ENCODE measurements at places on chromosomes 2 and 18. TPM values are rescaled to one million over a fixed set of nuclear protein-coding genes. Genes with fewer than 3 reads are reported as not detected.

Gene EN1
- polyA plus RNA-seq: not detected

- DNase-seq: peak; percentile 58
Observed at GRCh38 chr18:24491927-24492834, 31.7 kb downstream of the HRH4 start.

GRCh38 chr2:17877811-17878280 lies 621 bp upstream of the KCNS3 start:
- DNase-seq: no peak

Gene PAX3
- not detected for polyA plus RNA-seq

Gene CTNNA2
- 4.1 TPM for polyA plus RNA-seq

DNA sequence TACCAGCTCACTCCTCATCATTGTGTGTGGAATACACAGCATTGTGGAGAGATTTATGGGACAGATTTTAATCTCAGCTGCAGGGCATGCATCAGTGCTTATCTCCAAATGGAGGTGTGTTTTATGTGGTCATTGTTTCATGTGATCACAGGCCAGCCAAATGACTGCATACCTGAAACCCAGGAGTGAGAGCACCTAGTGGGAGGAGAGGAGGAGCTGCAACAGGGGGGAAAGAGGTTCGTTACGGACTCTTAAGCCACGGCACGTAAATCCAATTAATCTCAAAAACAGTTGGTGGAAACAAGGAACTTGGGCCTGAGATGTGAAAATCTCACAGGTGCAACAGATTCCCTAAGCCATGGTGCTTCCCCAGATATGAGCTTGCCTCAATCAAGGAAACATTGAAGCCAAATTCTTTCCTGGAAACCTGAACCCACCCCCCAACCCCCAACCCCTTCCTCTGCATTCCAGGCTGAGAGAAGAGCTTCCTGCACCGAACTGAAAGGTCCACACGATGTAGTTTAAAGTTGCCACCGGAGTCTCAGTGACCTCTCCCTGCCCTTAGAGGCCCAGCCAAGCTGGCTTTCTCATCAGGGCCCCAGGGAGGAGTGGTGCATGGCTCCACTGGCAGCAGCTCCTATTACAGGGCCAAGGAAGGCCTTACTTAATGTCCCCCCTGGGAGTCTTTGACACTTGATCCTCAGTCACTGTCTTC lies 167.4 kb downstream of the C1D start:
- peak; percentile 69 for DNase-seq

DNA sequence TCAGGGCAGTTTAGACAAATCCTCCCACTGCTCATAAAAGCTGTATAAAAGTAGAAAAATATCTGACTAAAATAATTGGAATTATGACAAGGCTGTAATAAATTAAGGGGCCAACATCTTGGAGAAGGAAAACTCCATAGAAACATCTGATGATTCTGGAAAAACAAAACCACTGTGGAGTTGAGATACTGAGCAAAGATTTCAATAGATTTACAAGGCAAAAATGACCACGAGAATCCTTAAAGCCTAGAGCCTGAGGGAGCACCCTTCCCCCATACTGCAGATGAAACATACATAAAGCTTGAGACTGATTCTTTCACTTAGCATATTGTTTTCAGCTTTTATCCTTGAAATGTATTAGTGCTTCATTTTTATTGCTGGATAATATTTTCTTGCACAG lies 286.4 kb upstream of the MMADHC start:
- no peak for DNase-seq

GRCh38 chr2:121777699-121778058 lies 22.2 kb downstream of the TSN start:
- no peak for DNase-seq

Gene SIGLEC15
- 0.40 TPM for polyA plus RNA-seq

DNA sequence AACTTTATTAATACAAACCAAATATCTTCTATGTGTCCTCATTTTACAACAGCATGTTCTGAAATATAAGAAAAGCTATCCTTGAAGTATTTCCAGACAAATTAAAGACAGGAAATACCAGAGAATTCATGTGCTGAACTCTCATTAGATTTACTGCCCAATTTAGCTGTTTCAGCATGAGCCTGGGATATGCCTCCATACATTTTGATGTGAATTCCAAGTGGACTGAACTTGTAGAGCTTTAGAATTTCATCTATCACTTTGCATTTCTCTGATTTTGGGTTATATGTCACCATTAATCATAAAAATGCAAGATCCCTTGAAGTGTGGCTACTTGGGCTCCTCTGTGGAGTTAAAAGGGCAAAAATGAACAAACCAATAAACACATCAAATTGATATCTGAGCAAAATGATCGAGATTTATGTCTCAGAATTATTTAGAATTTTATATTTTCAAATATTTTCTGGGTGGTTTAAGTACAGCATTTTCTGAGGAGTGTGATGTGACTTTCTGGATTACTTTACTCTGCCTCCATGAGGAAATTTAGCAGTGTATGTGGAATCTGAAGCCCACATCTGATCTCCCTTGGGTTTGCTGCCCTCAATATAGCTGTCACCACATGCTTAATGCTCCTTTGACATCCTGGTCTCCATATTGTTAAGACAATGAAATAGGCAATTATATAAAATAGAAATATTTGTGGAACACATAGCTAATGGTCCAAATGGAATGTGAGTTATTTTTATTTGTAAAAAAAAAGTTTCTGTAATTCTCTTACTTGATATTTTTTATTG lies 206.6 kb upstream of the RBMS1 start:
- DNase-seq: peak; percentile 38

Gene LRATD1
- 16.2 TPM for polyA plus RNA-seq

- no peak for DNase-seq
Observed at GRCh38 chr2:174121175-174121574, 127.2 kb downstream of the OLA1 start.

DNA sequence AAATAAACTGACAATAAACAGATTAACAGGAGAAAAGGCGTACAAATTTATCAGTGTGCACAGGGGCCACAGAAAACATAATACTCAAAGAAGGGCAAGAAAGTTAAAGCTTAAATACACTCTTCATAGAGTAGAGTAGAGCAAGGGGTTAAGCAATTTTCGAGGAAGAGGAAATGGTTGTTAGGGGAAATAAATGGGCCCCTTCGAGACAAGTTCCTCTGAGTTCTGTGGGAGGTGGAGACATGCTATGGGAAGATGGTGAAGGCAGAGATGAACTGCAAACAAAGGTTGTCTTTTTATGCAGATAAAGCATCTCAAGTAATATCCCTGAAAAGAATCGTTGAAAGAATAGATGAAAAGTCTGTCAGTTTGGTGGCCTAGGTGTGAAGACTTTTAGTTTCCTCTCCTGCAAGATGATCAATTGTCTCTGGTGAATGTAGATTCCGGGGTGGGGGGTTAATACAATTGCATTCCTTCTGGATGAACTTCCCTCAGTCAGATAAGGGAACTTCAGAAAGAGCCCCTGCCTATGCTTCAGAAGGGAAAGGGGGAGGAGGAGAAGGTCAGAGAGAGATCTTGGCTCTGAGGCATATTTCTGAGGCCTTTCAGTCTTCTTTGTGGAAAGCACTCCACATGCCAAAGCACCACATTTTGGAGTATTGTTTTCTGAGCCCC lies 127.0 kb downstream of the METTL4 start:
- DNase-seq: no peak

Gene SS18
- polyA plus RNA-seq: 104 TPM

DNA sequence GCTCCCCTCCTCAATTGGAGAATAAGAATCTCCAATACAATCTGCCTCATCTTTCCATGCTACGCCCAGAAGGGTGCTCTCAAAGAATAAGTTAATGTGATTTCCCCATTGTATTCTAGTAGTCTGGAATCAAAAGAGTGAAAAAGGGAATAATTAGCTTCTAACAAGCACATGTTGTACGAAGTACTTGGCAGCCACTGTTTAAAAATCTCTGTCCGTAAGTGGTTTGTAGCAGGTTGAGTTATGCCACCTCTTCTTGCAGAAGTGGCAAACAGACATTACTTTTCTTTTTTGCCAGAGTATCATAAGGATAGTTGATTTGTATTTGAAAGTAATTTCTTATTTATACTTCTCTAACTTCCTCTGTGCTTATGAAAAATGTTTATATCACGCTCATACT lies 184.7 kb downstream of the CD226 start:
- no peak for DNase-seq

DNA sequence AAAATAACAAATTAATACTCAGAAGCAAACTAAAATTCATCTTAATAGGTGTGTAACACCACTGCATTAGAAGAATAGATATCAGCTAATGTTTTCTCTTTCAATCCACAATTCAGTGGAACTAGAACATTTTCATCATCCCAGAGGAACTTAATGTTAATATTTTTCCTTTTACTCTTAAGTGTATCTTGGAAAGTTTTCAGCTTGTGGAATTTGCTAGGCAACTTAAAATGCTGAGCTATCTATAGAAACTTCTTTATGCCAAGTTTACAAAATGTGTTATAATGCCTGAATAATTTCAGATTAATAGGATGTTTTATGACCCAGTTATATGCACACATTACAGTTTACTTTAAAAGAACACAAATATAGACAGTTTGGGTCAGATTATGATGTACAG lies 86.6 kb upstream of the FAM237A start:
- no peak for DNase-seq

Gene TSGA10
- polyA plus RNA-seq: 13.8 TPM

GRCh38 chr2:233386382-233387041 lies 32.2 kb downstream of the DGKD start:
- DNase-seq: no peak

Gene SP140L
- 10.4 TPM for polyA plus RNA-seq

- DNase-seq: no peak
Observed at GRCh38 chr2:176758426-176758825, 454.2 kb upstream of the HNRNPA3 start.

DNA sequence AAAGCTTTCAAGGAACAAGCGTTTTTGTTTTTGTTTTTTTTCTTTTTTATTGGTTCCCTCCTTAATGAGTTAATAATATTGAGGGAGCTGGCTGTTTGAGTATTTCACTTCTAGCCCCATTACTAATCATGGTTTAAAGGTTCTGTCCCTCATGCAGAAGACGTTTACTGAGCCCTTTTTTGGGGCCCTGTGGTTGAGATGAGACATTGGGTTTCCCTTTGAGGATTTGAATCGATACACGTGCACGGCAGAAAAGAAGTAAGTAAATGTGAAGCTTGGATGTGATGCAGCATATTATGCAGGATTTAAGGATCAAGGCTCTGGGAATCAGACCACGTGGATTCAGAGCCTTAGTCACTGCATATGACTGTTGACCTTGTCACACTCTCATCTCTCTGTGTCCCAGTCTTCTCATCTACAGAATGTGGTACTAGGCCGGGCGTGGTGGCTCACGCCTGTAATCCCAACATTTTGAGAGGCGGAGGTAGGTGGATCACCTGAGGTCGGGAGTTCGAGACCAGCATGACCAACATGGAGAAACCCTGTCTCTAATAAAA lies 1.0 kb upstream of the CHST10 start:
- no peak for DNase-seq

DNA sequence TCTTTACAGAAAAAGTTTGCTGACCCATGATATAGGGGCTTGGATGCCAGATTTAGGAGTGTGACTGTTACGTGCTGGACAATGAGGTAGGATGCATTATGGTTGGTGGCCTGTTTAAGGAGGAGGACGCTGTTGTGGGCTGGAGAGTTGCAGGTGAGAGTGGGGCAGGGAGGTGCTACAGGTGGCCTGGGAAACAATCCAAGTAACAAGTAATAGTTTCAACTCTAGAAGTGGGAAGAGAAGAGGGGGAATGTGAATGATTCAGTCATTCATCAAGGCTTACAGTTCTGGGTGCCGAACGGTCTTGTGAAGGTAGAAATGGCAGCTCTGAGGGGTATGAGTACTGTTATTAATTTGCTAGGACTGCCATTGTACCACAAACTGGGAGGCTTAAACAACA lies 6.2 kb downstream of the FABP1 start:
- DNase-seq: no peak

Measured in right renal cortex interstitium (tissue), 3 donors.